ENCODE measurements at places on chromosomes 7 and 10.
A peak's percentile ranks its signal among the peaks of the same experiment; 100 is the strongest.

- DNase-seq = no peak
Observed at GRCh38 chr10:111784946-111785465, 398.6 kb downstream of the GPAM start.

DNA sequence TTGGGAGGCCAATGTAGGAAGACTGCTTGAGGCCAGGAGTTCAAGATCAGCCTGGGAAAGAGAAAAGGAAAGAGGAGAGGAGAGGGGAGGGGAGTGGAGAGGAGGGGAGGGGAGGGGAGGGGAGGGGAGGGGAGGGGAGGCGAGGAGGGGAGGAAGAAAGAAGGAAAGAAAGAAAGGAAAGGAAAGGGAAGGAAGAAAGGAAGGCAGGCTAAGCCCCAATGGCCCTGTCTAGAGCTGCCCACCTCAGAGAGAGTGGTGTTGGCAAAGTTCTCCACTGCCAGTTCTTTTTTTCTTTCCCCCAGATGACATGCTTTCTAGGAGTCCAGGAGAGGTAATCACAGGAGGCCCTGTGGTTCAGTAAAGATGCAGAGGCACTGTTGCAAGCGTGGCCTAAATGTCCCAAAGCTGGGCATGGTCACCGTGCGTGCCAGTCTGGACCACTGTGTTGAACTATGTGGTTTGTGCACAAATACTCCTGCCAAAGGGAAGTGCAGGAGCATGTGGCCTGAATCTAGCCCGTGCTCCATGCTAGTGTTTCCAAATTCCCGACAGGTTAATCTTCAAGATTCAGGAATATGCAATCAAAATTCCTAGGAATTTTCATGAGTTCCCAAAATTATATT lies 39.7 kb downstream of the ODAD2 start:
- DNase-seq = no peak

GRCh38 chr10:92486637-92487036 lies 87.3 kb downstream of the IDE start:
- no peak for DNase-seq

DNA sequence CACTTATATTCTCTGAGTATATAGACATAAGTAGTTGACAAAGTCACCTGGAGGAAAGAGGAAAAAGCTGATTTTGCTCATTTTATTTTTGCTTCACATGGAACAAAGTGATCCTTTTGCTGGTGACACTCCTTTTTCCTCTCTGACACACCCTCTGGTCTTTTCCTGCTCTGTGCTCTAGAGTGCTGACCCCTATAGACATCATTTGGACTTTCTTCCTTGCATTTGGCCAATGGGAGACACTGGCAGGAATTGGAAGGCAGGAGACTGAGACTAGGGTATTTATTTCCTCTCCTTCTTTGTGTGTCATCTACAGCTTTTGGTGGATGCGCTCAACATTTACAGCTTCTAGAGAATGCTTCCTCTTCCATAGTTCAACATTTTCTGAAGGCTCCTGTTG lies 1078.1 kb downstream of the SORCS1 start:
- no peak for DNase-seq

DNA sequence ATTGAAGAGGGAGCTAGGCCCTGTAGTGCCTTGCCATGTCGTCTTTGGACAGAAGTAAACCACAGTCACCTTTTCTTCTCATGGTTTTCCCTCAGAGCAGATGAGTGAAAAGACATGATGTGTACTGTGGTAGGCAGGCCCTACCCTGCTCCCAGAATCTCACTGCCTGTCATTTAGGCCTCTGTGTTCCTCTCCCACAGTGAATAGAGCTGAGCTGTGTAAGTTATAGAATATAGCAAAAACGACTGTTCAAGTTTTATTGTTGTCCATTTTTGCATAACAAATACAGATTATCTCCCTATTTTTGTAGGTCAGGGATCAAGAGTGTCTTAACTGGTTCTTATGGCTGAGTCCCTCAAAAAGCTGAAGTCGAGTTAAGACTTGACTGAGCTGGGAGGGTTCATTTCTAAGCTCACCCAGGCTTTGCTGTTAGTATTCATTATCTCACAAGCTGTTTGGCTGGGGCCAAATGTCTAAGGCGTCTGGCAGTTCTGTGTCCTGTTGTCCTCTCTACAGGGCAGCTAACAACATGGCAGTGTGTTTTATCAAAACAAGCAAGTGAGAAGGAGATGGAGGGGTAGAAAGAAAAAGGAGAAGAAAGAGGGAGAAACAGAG lies 780.9 kb upstream of the POM121L12 start:
- no peak for DNase-seq

DNA sequence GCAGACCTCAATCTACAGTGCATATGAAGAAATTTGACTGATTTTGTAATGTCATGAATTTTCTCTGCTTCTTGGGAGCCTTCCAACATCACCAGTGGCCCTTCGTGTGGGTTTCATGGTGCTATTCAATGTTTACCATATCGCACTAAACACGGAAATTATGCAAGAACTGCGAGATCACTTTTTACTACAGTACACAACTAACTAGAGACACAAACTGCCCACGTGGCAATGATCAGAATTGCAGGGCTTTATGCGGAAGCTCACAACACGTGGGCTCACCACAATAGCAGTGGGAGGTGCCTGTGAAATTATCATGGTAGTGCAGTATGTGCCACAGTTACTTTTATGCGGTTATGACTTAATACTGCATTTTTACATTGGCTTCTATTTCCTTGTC lies 449.7 kb upstream of the KLF6 start:
- no peak for DNase-seq

GRCh38 chr7:131196803-131197202 lies 130.9 kb upstream of the MKLN1 start:
- no peak for DNase-seq

GRCh38 chr10:17888189-17888588 lies 63.5 kb upstream of the SLC39A12 start:
- DNase-seq = no peak

- DNase-seq = no peak
Observed at GRCh38 chr7:139300390-139300789, 40.7 kb upstream of the FMC1 start.

GRCh38 chr10:50850578-50851230 lies 34.7 kb downstream of the A1CF start:
- DNase-seq = no peak

- no peak for DNase-seq
Observed at GRCh38 chr7:44194069-44194468, 4.8 kb upstream of the GCK start.

GRCh38 chr7:28020302-28020940 lies 160.2 kb downstream of the JAZF1 start:
- peak; percentile 31 for DNase-seq

DNA sequence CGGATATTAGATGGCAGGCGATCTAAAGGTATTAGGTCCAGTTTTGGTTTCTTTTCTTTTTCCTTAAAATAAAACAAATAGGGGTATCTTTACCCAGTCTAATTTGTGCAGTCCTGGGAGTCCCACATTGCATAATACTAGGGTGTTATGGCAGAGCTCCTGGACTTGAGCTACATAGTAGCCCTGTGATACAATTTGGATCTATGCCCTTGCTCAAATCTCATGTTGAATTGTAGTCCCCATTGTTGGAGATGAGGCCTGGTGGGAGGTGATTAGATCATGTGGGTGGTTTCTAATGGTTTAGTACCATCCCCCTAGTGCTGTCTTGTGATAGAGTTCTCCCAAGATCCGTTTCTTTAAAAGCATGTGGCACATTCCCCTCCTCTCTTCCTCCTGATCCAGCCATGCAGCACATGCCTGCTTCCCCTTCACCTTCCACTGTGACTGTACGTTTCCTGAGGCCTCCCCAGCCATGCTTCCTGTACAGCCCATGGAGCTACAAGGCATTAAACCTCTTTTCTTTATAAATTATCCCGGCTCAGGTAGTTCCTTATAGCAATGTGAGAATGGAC lies 141.9 kb downstream of the RPS24 start:
- DNase-seq = no peak

- DNase-seq = no peak
Observed at GRCh38 chr7:66754541-66754940, 14.0 kb downstream of the RABGEF1 start.

GRCh38 chr7:3175285-3175902 lies 125.7 kb upstream of the SDK1 start:
- no peak for DNase-seq

GRCh38 chr7:123557016-123557397 lies 611 bp downstream of the NDUFA5 start:
- no peak for DNase-seq

GRCh38 chr10:33492701-33493345 lies 158.4 kb upstream of the NRP1 start:
- DNase-seq = no peak

- DNase-seq = no peak
Observed at GRCh38 chr10:78703593-78703992, 365.2 kb upstream of the ZMIZ1 start.

DNA sequence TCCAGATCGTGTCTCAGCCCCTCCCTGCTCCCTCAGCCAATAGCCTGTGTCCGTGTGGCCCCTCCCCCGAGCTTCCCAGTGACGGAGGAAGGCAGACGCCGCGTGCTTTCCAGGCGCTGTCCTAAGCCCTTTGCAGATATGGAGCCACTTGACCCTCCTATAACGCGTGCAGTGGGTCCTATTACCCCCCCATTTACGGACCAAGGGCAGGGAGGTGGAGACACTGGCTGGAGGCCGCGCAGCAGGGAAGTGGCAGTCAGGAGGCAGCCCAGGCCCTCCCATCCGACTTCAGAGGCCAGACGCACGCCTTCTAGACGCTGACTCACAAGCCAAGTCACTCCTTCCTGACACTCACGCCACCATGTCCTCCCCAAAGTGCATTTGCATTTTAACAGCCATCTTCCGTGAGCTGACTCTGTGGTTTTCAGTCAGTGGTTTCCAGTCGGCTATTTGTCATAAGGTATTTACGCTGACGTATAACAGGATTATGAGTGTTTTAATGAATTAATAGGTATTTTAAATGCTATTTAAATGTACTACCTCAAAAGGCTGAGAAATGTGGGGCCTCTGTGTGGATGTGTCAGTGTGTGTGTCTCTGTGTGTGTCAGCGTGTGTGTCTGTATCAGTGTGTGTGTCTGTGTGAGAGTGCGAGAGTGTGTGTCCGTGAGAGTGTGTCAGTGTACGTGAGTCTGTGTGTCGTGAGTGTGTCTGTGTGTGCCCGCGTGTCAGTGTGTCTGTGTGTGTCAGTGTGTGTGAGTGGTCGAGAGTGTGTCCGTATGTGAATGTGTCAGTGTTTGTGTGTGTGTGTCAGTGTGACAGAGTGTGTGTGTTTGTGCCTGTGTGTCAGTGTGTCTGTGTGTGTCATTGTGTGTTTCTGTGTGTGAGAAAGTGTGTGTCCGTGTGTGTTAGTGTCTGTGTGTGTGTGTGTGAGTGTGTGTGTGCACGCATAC lies 92.0 kb upstream of the INSIG1 start:
- peak; percentile 92 for DNase-seq

DNA sequence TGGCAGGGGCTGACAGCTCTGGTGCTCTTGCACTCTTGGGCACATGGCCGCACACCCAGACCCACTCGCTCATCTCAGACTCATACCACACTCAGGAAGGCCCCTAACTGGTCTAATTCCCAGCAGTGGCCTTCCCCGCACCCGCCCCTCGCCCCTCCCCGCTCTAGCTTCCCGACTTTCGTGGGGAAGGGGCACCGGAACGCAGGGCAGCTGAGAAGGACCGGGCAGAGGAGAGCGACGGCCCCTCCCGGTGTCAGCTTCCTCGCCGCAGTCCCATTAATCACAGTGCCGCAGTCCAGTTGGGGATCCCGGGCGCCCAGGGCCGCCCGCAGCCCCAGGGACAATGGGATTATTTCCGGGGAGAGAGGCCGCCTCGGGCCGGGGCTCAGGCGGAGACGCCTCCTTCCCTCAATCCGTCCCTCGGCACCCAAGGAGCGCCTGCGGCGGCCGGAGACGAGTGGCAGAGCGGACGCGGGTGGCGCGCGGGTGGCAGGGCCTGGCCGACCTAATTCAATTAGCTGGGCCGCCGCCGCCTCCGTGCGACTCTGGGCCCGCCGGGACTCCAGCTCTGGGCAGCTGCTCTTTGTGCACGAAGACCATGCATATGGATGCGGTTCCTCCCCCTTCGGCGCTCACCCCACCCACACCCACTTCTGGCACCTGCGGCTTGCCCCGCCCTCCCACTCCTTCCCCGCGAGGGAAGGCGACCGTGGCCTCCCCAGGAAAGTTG lies 7.8 kb upstream of the TLX1 start:
- no peak for DNase-seq

DNA sequence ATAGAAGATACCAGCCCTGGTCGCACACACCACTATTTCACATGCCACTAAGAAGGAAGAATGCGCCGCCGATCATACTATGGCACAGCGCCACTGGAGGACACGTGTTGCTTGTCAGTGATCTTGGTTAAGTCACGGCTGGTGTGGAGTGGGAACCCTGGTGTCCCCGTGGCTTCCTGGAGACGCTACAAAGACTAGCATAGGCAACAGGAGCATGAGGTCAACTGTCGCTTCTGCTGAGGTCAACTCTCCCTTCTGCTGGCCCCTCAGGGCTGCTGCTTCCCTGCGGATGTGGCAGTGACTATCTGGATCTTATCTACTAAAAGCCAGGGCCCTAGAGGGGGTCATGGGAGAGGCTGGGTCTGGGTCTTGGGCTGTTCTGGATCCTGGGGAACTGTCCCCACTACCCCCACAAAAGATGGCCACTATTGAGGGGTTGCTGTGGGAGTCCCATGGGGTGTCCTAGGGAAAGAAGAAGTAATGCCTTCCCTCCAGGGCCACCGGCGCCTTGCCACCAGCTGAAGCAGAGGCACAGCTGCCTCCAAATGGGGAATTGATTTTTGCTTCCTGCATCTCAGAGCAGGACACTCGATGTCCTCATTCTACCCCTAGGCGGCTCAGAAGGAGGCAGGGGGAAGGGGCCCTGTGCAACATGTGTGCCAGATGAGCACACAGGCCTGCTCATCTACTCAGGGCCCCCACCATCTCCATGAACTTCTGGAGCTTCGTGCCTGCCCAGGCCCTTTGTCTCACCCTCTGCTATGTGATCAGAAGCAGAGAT lies 76.6 kb upstream of the PPIF start:
- no peak for DNase-seq

DNA sequence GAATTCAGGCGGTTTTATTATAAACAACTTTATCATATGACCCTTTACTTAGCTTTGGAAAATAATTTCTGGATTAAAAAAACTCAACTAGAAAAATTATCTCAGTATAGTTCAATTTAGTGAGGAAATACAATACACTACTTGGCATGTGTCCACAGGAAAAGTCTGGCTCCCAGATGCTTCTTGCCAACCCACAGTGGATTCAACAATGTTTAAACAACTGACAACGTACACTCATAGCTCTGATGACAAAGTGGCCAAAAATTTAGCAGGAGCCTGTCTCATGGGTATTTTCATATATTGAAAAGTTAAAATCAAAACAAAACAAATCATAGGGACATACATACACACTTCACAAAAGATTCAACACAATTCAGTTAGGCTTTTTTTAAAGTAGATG lies 158.8 kb downstream of the SKAP2 start:
- no peak for DNase-seq

GRCh38 chr10:7811000-7811399 lies 7.3 kb upstream of the TAF3 start:
- DNase-seq = no peak

GRCh38 chr10:119654540-119654939 lies 3.4 kb downstream of the BAG3 start:
- DNase-seq = no peak

GRCh38 chr7:50281680-50282445 lies 22.7 kb upstream of the IKZF1 start:
- no peak for DNase-seq
